Cardiac atrium fibroblast (primary cell): ENCODE measurements at places on chromosomes 1 and 21. TPM values are rescaled to one million over a fixed set of nuclear protein-coding genes. Genes with fewer than 3 reads are reported as not detected.

Gene PLA2G4A
- total RNA-seq = 65.4 and 67.5 TPM in 2 replicates

Gene GPX7
- total RNA-seq = 15.9 and 22.0 TPM in 2 replicates

Gene TFAP2E
- not detected in 2 replicates for total RNA-seq

Gene UTS2
- not detected in 2 replicates for total RNA-seq

Gene DCLRE1B
- total RNA-seq = 5.8 and 7.2 TPM in 2 replicates

Gene AVPR1B
- not detected in 2 replicates for total RNA-seq

Gene EDN2
- total RNA-seq = 0.81 TPM in 1 of 2 replicates, not detected in the other
